Progenitor cell of endocrine pancreas (in vitro differentiated cells): ENCODE measurements at places on chromosomes 12 and 14.
A peak's percentile ranks its signal among the peaks of the same experiment; 100 is the strongest.

DNA sequence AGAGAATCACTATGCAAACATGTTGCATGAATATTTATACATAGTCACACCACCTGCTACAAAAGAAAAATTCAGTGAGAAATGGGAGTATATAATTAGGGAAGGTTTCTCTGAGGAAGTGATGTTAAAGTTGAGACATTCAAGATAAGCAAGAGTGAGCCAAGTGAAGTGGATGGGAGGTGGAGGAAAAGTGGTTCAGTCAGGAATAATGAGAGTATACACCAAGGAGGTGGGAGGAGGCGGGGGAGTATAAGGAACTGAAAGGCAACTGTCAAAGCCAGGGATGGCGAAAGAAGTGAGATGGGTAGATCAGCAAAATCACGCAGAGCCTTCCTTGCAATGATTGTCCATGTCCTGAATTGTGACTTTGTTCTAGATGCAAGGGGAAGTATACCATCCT lies 33.7 kb downstream of the PRKD1 start:
- H3K4me3 ChIP-seq: no peak overlapping the region
- no peak overlapping the region for H3K27ac ChIP-seq
- H3K4me1 ChIP-seq: peaks cover 24% of the 10 kb centered on the region
- H3K27me3 ChIP-seq: peaks cover 12% of the 10 kb centered on the region
- DNase-seq: no peak
- no peaks in the 10 kb centered on the region for H3K36me3 ChIP-seq

- H3K4me3 ChIP-seq: no peak overlapping the region
- H3K27ac ChIP-seq: peak overlapping the region; percentile 15
Observed at GRCh38 chr12:57515934-57516541, 4.3 kb downstream of the DDIT3 start.

GRCh38 chr14:25050269-25051150 lies 563 bp upstream of the STXBP6 start:
- H3K27ac ChIP-seq: peak overlapping the region; percentile 87
- no peaks in the 10 kb centered on the region for H3K36me3 ChIP-seq
- peaks cover 14% of the 10 kb centered on the region for H3K4me1 ChIP-seq
- peaks cover 60% of the 10 kb centered on the region for H3K27me3 ChIP-seq
- DNase-seq: no peak
- H3K4me3 ChIP-seq: peak overlapping the region; percentile 81

DNA sequence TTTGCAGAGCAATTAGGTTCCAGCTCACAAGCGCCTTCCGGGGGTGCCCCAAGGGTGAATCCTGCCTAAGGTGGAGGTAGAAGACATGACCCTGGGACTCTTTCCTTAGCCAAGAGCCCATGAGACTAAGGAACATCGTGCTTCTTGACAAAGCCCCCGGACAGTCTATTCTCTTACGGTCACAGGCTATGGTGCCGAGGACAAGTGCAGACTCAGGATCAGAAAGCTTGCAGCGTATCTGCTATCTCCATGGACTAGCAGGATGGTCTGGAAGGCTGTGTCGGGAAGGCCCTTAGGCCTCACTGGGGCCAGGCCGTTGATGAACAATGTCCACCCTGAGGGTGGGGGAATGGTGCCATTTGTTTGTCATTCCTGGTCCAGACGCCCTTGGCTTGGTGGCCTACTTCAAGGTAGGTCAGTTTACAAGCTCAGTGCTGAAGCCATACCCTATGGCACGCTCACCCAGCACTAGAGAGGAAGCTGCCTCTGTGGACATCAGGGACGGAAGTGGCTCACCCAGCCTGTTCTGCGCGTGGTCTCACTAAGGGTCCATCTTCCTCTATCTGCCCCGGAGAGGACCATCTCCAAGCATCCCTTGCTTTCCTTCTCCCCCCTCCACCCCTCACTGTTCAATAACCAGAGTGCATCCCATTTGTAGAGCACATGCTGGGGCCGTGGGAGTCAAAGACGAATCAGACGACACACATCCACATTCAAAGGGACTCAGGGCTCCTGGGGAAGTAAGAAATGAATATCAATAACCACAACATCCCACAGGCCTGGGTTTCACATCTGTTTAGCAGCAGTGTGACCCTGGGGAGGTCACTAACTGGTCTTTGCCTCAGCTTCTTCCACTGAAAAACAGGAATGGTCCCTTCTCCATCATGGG lies 45.0 kb upstream of the IQSEC3 start:
- DNase-seq: no peak
- H3K36me3 ChIP-seq: peaks cover 2% of the 10 kb centered on the region
- H3K4me3 ChIP-seq: no peak overlapping the region
- H3K27me3 ChIP-seq: no peaks in the 10 kb centered on the region
- H3K4me1 ChIP-seq: no peaks in the 10 kb centered on the region
- H3K27ac ChIP-seq: peak overlapping the region; percentile 3

- H3K4me3 ChIP-seq: peak within 1 kb of the TSS; percentile 80
- H3K4me1 ChIP-seq: peaks cover 12% of the 10 kb centered on the region
- peak within 1 kb of the TSS; percentile 95 for H3K27ac ChIP-seq
- no peaks in the 10 kb centered on the region for H3K36me3 ChIP-seq
- peak; percentile 42 for DNase-seq
- H3K27me3 ChIP-seq: peaks cover 50% of the 10 kb centered on the region
Observed at GRCh38 chr12:29148911-29149690, at the start of gene FAR2. TSS of gene FAR2 (plus strand) at chr12:29149278. CDS start at chr12:29270450, 121,172 bp downstream.

- H3K27ac ChIP-seq: no peak overlapping the region
- no peak for DNase-seq
- peaks cover 100% of the 10 kb centered on the region for H3K27me3 ChIP-seq
- peaks cover 5% of the 10 kb centered on the region for H3K4me1 ChIP-seq
- no peaks in the 10 kb centered on the region for H3K36me3 ChIP-seq
- H3K4me3 ChIP-seq: no peak overlapping the region
Observed at GRCh38 chr12:114406984-114407841, 1.3 kb upstream of the TBX5 start.

DNA sequence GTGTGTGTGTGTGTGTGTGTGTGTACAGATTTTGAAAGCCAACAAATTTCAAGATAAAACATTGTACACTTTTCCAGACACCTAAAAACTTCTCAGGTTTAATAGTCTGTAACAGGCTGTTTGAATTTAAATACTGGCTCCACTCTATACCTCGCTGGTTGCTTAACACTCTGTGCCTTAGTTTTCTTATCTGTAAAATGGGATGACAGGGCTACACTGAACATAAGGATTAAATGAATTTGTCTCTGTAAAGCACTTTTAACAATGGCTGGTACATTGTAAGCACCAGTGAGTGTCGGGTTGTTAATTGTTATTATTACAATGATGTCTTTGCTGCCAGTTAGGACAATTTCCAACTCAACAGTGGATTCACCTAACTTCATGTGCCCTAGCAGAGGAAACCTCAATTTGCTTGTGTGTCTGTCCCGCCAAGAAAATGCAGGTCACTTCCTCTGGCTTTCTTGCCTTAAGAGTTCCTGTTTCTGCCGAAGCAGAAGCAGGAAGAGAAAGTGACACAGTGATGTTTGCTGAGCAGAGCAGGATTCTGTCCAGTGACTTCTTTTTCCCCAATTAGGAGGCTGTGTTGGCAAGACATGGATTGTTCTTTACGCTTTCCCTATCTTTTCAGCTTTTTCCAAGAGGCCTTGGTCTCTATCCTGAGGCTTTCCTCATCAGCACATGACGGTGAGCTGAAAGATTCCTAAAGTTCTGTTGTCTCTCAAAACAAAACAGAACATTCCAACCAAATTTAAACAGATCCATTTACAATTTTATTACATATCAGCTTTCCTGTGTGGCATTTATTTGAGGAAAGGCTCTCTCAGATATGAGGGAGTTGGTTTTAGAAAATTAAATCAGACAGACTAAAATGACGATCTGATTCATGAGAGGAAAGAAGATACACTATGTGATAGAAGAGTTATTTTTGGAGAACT lies 154.1 kb upstream of the ATP2B1 start:
- no peaks in the 10 kb centered on the region for H3K4me1 ChIP-seq
- no peak for DNase-seq
- no peaks in the 10 kb centered on the region for H3K36me3 ChIP-seq
- no peak overlapping the region for H3K27ac ChIP-seq
- no peaks in the 10 kb centered on the region for H3K27me3 ChIP-seq

DNA sequence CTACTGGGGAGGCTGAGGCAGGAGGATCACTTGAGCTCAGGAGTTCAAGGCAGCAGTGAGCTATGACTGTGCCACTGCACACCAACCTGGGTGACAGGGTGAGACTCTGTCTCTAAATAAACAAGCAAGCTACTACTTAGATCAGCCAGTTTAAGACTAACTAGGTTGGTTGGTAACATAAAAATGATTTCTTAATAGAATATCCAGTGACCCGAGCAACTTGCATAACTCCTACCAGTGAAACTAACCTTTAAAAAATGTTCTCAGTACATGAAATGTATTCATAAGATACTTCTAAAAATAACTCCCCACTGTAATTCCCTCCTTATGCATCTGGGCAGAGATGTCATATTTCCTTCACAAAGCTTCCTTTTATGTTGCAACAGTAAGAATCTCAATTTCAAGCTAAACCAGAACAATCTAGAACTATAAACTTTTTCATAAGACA lies 15.9 kb downstream of the TAOK3 start:
- no peak overlapping the region for H3K27ac ChIP-seq
- DNase-seq: no peak
- H3K36me3 ChIP-seq: peaks cover 3% of the 10 kb centered on the region

GRCh38 chr14:34128665-34129064 lies 177.8 kb upstream of the EGLN3 start:
- H3K4me1 ChIP-seq: peaks cover 11% of the 10 kb centered on the region
- H3K27ac ChIP-seq: no peak overlapping the region
- H3K27me3 ChIP-seq: peaks cover 25% of the 10 kb centered on the region

DNA sequence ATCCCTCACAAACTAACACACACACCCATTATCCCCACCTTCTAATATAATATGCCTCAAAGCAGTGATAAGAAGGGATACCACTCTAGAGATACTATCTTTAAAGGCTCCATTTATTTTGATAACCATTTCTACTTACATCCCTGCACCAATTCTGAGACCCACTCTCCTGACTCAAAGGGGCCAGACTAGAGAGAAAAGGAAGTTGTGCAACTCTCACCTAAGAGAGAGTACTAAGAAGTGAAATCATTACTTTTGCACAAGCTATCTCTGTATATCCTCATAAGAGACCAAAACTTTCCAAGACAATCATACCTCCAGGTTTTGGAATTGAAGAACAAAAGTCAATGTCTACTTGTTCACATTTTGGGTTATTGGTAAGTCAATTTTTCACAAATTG lies 45.4 kb upstream of the USP15 start:
- no peak overlapping the region for H3K4me3 ChIP-seq

DNA sequence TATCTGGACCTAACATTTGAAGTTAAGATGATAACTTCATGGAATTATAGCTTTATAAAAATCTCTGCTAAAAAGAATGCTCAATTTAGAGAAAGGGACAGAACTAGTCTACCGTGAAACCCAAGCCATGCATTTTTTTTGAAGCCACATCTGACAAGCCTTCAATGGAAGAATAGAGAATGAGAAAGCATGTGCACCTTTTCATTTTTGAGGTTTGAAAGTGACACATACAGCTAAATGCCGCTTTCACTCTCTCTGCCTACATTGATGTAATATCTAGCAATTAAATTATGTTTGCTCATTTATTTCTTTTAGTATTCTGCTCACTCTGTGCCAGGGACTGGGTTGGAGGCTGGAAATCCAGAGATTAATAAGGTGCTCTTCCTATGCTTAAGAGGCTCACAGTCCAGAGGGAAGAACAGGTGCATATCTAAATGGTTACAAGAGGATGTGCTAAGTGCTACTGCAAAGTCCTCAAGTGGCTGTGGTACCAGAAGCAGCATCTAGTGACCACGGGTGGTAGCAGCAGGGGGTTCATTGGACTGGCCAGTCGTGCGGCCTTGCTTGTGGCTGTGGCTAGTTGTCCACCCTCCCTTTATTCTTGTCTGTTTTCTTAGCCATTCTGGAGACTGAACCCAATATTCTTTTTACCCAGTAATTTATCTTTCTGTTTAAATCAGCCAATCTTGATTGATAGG lies 60.4 kb downstream of the PPP1R36 start:
- H3K27ac ChIP-seq: no peak overlapping the region
- DNase-seq: no peak
- H3K4me3 ChIP-seq: no peak overlapping the region

DNA sequence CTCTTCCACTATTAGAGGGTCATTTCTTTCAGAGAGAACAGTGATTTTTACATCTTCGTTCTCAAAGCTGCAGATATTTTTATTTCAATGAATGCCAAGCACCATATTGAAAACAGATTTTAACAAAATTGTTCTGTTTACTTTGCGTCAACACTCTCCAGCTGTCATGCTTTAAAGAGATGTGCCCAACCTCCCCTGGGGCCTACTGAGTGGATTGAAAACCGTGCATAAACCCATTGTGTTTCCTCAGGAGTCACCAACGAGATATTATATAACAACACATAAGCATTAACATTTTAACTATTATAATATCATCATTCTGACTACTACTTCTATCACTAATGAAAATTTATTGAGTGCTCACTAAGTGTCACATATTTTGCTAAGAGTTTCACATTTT lies 81.6 kb downstream of the MYF5 start:
- no peak overlapping the region for H3K27ac ChIP-seq
- peaks cover 6% of the 10 kb centered on the region for H3K4me1 ChIP-seq
- no peaks in the 10 kb centered on the region for H3K27me3 ChIP-seq
- no peaks in the 10 kb centered on the region for H3K36me3 ChIP-seq

- no peaks in the 10 kb centered on the region for H3K36me3 ChIP-seq
- H3K27ac ChIP-seq: no peak overlapping the region
- DNase-seq: no peak
Observed at GRCh38 chr12:65121956-65122469, 908 bp upstream of the WIF1 start.

DNA sequence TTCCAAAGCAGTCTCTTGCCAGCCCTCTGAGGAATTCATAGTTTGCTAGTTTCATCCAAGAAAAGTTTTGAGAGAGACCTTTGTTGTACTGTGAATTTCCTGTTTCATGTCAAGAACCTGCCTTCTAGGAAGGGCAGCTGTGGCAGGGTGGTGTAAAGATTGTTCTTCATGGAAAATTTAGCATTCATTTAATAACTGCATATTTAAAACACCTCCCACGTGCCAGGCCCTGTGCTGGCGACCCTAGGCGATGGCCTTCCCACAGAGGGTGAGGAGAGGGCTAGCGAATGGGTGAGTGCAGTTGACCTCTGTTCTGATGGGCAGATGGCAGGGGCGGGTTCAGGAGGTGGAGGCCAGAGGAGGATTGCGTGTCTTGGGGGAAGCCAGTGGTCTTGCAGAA lies 43.2 kb downstream of the MLXIP start:
- H3K4me3 ChIP-seq: no peak overlapping the region
- no peak overlapping the region for H3K27ac ChIP-seq
- H3K27me3 ChIP-seq: no peaks in the 10 kb centered on the region
- peaks cover 3% of the 10 kb centered on the region for H3K36me3 ChIP-seq
- no peak for DNase-seq
- peaks cover 6% of the 10 kb centered on the region for H3K4me1 ChIP-seq
